ENCODE measurements at places on chromosomes 5 and 9.
A peak's percentile ranks its signal among the peaks of the same experiment; 100 is the strongest.

DNA sequence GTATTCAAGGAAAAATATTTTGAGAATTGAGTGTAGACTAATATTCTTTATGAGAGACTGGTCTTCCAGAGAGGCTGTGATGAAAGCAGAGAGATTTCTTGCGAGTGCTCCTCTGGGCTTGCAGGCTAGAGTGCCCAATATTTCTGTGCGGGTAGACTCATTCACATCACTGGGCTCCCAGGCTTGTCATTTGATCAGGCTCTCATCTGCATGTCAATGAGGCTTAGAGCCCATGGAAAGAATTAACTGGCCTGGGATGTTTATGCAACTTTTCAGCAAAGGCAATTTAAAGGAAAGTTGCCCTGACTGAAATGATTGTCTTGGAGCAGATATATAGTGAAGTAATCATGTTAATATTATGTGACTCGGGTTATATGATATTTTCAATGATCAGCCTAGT, 42.3 kb downstream of the SNCAIP start:
- H3K27me3 ChIP-seq: no peaks in the 10 kb centered on the region
- H3K36me3 ChIP-seq: no peaks in the 10 kb centered on the region
- H3K4me1 ChIP-seq: no peaks in the 10 kb centered on the region
- no peak for DNase-seq
- no peak overlapping the region for H3K4me3 ChIP-seq

DNA sequence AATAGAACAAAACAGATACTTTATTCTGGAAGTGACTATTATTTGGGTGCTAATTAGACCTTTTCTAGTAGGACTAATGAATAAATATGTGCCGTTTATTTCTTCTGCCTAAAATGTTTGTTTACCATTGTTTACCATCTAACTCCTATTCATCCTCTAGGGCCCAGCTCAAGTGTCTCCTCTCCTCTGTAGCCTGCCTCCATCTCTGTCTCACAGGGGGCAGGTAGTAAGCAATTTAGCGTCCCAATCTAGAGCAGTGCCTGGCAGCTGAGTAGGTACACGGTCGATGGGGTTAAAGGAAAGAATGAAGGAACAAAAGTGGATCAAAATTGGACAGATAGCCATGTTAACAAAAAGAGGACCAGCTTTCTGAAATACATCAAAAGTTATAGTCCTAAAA, 230.9 kb downstream of the SLF1 start:
- H3K4me1 ChIP-seq: no peaks in the 10 kb centered on the region
- DNase-seq: no peak
- H3K27ac ChIP-seq: no peak overlapping the region
- H3K27me3 ChIP-seq: no peaks in the 10 kb centered on the region

GRCh38 chr5:106412606-106413005, 1258.1 kb downstream of the EFNA5 start:
- H3K4me1 ChIP-seq: no peaks in the 10 kb centered on the region
- DNase-seq: no peak
- H3K36me3 ChIP-seq: no peaks in the 10 kb centered on the region
- no peak overlapping the region for H3K27ac ChIP-seq
- no peaks in the 10 kb centered on the region for H3K27me3 ChIP-seq
- H3K4me3 ChIP-seq: no peak overlapping the region

DNA sequence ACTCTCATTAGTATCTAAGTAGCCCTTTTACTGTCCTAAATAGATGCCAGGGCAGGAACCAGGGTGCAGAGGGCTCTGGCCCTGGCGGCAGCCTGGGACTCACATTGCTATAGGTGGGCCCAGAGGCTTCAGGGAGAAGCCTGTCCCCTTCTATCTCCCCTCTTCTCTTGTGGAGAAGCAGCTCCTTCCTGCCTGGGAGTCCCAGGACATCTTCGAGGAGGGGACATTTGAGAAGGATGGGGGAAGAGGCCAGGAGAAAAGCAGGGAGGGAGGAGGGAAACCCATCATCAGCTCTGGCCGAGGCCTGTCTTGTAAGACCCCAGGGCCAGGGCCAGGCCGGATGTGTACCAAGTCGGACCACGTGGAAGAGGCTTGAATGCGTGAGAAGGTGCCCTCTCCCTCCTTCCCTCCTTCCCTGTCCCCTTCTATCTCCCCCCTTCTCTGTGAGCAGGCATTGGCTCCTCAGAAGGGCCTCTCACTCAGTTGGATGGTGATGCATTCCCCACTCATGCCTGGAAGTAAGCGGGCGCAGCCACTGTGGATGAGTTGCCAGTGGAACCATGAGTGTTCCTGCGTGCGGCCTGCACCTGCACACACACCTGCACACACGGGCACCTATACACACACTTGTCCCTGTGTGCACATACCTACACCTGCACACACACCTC, 20.7 kb upstream of the LPCAT1 start:
- H3K36me3 ChIP-seq: no peaks in the 10 kb centered on the region
- no peak overlapping the region for H3K4me3 ChIP-seq
- peaks cover 19% of the 10 kb centered on the region for H3K4me1 ChIP-seq
- peak overlapping the region; percentile 15 for H3K27ac ChIP-seq

- H3K4me3 ChIP-seq: no peak overlapping the region
- no peak for DNase-seq
- no peak overlapping the region for H3K27ac ChIP-seq
- no peaks in the 10 kb centered on the region for H3K4me1 ChIP-seq
- H3K27me3 ChIP-seq: no peaks in the 10 kb centered on the region
- H3K36me3 ChIP-seq: no peaks in the 10 kb centered on the region
Measured at GRCh38 chr9:81894891-81895290, 33.3 kb upstream of the SPATA31D4 start.

GRCh38 chr5:55533521-55534435, 986 bp downstream of the PLPP1 start:
- H3K27me3 ChIP-seq: no peaks in the 10 kb centered on the region
- peak overlapping the region; percentile 95 for H3K4me3 ChIP-seq
- H3K27ac ChIP-seq: peak overlapping the region; percentile 98
- H3K4me1 ChIP-seq: peaks cover 28% of the 10 kb centered on the region
- no peaks in the 10 kb centered on the region for H3K36me3 ChIP-seq

GRCh38 chr9:132935026-132935425, 9.4 kb downstream of the TSC1 start:
- H3K27me3 ChIP-seq: no peaks in the 10 kb centered on the region
- no peak overlapping the region for H3K27ac ChIP-seq
- no peak overlapping the region for H3K4me3 ChIP-seq
- no peaks in the 10 kb centered on the region for H3K4me1 ChIP-seq

DNA sequence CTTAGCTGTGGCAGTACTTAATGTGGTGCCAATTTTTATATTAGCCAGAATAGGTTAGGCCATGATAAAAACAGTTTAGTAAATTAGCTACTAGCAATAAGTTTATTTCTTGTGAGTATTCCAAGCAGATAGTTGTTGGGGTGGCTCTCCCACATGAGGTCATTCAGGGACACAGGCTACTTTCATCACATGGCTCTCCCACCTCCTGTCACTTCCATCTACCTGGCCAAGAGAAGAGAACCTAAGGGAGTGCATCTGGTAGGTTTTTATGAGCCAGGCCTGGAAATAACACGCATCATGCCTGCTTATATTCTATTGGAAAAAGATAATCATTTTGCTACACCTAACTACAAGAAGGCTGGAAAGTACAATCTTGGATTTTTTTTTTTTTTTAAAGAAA, 161.4 kb upstream of the CCNH start:
- no peaks in the 10 kb centered on the region for H3K4me1 ChIP-seq
- H3K27me3 ChIP-seq: no peaks in the 10 kb centered on the region
- no peak overlapping the region for H3K4me3 ChIP-seq
- H3K27ac ChIP-seq: no peak overlapping the region
- no peaks in the 10 kb centered on the region for H3K36me3 ChIP-seq
- no peak for DNase-seq

All from thoracic aorta (tissue), 2 donors.